Activated T-cell treated with anti-CD3 and anti-CD28 coated beads, Interleukin-2, amount 50 U/mL, for 1 hour (primary cell): ENCODE measurements at places on chromosomes 6 and 20.

GRCh38 chr6:12439296-12439695, 149.1 kb downstream of the EDN1 start:
- no peak for DNase-seq

GRCh38 chr20:43691928-43692524, 25.1 kb downstream of the MYBL2 start:
- DNase-seq, result peak; percentile 51

- DNase-seq, result no peak
Observed at GRCh38 chr20:38452880-38453624, 17.9 kb upstream of the SNHG17 start.

GRCh38 chr20:57653910-57654309, 33.7 kb upstream of the ZBP1 start:
- DNase-seq, result peak; percentile 22

DNA sequence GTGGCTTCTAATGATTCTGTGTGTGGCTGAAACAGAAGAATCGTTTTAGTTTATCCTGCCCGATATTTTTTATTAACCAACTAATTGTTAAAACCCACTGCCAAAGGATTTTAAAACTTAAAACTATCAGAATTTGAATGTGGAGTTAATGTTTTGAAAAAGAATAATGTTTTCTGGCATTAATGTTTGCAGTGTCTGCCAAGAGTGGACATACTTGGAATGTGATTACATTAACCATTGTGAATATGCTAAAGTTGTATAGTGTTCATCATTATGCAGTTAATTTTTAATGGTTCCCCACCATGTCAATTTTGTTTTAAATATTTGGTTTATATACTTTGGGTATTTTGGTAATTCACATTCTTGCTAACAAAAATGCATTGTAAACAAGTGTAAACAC, 24.4 kb downstream of the DCBLD1 start:
- no peak for DNase-seq

DNA sequence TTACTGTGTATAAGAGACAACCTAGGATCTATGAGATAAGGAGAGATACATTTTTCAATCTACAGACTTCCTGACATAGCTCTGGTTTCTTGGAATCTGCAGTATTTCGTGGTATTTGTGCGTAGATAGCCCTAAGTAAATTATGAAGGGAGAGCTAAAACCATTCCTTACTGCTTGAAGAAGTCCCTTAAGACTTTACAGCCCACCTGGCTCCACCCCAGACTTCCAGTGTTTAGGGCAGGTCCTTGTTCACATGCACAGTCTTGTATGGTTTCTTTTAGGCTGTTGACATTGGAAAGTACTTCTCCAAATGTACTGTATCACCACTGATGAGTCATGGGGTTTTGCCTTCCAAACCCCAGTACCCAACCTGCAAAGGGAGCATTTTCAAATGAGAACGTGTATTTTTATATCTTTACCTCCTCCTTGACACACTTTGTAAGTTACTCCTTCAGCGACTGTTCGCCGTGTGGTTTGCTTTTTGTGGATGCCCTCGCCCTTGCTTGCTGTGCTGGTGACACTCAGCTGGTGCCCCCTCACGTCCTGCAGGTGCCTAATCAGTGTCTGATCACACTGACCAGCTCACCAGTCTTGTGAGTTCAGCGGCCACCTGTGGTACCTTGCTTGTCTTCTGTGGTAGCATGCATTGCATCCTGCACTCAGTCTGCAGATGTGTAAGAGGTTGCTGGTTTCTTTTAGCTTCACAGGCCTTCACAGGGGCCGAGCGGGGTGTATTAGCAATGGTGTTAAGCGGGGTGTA, 73.3 kb downstream of the IGF2R start:
- DNase-seq, result no peak

DNA sequence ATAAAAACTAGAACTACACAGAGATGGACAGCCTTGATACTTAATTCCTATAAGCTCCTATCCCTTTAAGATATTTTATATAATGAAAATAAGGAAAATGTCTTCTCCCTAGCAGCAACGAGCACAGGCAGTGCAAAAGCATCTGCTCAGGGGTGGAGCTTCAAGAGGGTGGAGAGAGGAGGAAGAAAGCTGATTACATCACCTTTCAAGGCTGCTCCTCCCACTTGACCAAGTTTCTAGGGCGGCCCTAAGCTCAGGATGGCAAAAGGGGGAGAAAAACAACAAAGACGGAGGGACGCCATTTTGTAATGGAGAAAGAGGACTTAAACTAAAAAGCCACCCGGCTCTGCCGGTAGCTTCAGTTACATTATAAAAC, 2.2 kb downstream of the PPP1R10 start:
- DNase-seq, result peak; percentile 71

GRCh38 chr6:94349227-94349626, 929.9 kb upstream of the EPHA7 start:
- no peak for DNase-seq

- no peak for DNase-seq
Observed at GRCh38 chr6:3403238-3404173, 53.3 kb downstream of the SLC22A23 start.

DNA sequence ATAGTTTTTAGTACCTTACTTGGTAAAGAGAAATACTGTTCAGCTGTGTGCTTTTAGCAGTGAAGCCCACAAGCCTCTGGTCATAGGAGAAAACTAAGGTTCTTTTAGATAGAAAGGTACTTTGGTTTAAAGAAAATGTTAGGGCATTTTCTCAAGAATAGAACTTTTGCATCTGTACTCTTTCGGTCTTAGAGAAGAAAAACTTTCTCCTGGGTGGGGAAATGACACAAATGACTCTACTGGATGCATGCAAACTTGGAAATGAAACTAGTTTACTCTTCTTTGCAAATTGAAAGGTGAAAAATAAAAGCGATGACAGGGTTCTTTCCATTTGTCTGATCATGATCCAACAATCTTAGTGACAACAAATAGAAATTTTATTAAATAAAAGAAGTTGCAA, 2.1 kb upstream of the TMEM217 start:
- DNase-seq, result no peak

DNA sequence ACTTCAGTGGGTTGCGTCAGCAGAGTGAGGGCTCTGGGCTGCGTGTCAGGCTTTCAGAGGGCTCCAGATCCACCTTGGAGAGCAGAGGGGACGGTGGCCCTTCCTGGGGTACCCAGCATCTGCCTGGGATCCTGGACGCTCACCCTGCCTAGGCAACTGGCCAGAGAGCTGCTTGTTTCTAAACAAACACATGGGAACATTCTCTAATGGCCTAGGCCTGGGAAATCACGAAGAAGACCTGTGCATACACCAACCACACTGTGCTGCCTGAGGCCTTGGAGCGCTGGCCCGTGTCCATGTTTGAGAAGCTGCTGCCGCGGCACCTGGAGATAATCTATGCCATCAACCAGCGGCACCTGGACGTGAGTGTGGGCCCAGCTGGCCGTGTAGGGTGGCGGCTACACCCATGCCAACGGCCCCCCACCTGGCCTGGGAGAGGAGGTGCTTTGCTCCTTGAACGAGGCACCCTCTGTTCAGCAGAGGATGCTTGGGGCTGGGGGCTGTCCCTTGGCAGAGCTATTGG, 32.2 kb downstream of the PYGB start:
- no peak for DNase-seq

- DNase-seq, result no peak
Observed at GRCh38 chr6:134729561-134729960, 220.3 kb downstream of the ALDH8A1 start.

DNA sequence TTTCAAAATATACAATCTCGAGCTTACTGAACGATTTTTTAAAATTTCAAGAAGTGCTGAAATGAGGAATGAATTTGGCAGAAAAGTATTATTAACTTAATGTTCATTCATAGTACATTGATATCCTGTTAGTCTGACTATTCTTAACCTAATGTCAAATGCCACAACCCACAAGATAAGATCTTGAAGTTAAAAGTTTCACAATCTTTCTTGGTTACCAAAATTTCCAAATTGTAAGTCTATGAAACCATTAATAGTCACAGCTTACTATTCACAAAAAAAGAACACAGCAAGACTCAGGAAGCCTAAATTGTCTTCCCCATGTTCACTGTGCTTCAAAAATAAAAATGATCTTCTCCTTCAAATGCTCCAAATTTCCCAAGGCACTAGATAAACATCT, 71.3 kb downstream of the HACE1 start:
- DNase-seq, result no peak

DNA sequence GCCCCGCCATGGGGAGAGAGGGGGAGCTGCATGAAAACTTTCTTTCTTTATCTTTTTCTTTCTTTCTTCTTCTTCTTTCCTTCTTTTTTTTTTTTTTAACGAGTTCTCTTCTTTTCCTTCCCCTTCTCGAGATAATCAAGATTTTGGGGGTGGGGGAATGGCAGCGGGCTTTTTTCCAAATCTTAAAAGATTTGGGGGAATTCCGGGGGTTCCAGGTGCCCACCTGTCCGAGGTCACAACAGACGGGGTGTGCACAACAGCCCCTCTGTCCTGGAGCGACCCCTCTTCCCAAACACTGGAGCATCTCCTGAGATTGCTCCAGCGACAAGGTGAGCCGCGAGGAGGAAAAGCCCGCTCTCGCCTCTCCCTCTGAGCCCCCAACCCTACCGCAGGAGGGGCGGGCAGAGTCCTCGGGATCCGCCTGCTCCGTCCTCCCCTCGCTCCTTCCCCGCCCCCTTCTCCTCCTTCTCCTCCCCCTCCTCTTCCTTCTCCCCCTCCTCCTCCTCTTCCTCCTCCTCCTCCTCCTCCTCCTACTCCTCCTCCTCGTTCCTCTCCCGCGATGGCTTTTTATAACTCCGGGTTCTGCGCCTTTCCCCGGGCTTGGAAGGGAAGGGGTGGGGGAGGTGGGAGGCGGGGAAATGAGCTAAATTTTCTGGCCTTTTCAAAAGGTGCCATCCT, 689 bp upstream of the KCNB1 start:
- no peak for DNase-seq

DNA sequence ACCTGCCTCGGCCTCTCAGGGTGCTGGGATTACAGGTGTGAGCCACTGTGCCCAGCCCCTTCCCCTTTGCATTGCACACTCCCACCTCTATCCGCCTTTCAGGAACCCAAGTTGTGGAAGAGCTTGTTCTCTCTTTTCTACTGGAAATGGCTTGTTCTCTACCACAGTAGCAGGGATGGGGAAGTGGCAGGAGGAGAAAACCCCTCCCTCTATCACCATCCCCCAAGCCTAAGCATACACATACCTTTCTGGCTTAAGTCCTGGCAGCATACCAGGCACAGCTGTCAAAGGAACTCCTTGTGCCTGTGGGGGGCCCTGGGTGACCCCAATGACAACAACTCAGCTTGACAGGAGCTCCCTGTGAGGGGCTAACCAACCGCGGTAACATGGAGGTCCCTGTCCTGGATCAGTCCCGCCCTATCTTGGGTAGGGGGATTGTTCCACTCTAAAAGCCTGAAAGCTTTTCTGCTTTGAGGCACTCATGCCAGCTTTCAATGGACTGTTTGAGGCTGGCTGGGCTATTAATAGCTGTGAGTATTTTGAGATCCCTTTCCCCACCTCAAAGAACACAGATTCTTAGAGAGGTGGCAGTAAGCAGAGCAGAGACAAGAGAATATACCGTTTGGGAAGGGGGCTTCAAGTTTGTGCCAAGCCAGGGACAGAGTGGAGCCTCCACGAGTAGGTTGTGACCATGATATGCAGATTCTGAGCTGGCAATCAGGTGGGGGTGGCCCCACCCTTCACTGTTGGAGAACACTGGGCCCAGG, 2.3 kb downstream of the KLHDC3 start:
- DNase-seq, result no peak

DNA sequence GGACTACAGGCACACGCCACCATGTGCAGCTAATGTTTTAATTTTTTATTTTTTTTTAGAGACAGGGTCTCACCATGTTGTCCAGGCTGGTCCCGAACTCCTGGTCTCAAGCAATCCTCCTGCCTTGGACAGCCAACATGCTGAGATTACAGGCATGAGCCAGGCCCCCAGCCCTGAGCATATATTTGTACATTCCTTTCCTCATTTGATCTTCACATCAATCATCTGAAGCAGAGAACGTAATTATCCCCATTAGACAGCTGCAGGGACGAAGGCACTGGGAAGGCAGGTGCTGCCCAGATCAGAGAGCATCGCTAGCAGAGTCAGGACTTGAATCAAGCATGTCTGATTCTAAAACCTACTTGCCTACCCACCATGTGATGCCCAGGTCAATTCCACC, 41.0 kb upstream of the SIRPA start:
- no peak for DNase-seq

DNA sequence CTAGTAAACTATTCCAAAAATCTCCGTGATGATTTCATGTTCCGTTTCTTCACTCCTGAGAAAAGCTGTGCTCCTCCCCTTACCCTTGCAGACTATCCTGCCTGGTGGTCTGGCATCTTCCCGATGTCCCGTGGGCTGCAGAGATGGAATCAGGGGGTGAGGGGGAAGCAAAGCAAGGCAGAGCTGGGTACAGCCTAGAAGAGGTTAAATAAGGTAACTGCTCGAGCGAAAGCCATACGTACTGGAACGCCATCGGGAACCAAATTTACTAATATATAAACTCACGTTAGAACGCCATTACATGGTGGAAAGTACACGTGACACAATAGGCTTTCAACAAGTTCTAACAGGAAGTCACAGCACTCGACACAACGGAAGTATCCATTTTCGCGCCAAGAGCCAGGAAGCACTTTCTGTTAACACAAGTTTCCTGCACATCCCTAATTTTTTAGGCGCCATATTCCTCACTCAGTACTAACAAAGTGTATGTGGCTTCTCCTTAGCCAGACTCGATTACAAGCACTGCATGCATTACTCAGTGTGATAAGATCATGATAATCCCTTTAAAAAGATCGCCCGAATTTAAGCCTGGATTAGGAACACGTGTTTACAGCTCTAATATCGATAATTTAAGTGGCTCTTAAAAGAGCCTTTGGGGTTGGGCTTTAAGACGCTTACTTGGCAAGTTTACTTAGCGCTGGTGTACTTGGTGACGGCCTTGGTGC, 101.6 kb upstream of the PRSS16 start:
- peak; percentile 53 for DNase-seq

GRCh38 chr6:70398783-70399728, 14.3 kb upstream of the FAM135A start:
- no peak for DNase-seq

DNA sequence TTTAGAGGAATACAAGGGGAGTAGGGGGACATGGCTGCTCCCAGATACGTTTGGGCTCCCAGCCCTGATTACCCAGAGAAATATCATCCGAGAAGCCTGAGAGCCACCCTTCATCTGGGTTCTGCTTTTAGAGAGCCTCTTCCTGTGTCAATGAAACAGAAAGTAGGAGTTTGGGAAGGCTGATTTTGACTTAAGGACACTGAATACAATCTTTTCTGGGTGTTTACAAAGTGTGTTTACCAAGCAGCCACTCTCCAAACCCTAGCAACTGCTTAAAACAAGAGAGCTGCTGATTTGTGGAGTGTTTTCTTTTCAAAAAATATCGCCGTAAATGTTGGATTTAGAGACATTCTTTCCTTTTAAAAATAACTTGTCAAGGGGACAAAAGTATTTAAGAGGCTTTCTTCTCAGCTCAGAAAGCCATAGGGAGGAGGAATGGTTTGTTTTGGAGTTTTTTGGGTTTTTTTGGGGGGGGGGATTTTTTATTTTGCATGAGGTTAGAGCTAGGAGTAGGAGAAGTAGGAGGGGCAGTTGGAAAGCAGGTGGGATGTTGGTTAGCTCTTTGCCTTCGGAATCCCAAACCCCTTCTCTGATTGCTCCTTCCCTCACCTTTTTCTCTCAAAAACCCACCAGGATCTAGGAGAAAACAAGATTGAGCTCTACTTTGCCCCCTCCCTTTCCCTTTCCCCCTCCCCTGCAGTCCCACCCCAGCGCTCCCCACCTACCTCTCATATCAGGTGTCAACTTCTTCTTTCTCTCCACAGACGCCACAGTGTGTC, 12.4 kb downstream of the MAFB start:
- no peak for DNase-seq
